Urothelium cell line (cell line): ENCODE measurements at places on chromosomes 1 and 21.

DNA sequence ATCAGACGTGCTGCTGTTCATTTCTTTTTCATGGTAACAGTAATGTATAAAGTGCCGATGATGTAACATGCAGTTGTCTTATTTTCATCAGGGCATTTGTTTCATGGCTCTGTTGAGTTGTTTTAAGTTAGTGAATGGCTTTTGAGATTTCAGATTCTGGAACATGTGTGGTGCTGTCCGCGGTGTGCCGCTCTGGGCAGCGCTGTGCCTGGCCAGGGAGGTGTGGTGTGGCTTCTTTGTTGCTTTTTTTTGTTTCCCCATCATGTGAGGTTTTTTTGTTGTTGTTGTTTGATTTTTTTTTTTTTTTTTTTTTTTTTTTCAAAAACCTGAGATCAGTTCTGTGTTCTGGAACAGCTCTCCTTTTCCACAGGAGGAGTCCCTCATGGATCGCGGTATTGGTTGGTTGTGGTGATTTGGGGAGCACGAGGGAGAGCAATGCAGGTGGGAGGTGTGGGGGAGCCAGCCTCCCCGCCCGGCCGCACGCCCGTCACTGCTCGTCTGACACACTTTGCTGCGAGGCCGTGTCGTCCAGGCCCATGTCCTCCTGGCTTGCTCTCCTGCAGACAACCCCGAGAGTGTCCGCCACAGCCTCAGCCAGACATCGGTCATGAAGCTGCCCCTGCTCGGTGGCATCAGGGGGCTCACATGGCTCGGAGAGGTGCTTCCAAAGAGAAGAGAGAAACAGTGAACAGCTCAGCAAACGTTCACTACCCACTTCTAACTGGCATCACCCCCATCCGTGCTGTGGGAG, 33.6 kb downstream of the NTPCR start:
- no peak for DNase-seq

- no peak for DNase-seq
These were observed 34.6 kb upstream of the NID1 start for GRCh38 chr1:236099355-236099974.

GRCh38 chr1:57131701-57132394, 166.0 kb upstream of the C8B start:
- peak; percentile 10 for DNase-seq

GRCh38 chr1:152047413-152047729, 10.6 kb upstream of the S100A11 start:
- DNase-seq = no peak

DNA sequence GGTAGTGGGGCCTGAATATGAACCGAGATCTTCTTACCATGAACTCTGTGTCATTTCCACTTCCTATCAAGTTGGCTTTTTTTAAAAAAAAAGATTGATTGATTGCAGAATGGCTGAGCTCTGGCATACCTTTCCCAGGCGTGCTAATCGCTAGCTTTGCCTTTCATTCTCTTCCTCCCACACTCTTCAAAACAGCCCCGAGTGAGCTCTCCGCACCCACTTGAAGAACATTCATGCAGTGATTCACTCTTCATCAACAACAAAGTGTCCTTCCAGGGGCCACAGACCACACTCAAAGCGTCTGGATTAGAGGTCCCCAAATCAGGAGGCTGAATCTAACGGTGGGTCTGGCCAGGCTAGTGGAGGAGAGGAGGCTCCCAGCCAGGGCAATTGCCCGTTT, 96.3 kb upstream of the GALNT2 start:
- no peak for DNase-seq

GRCh38 chr1:173414539-173415226, 62.5 kb upstream of the PRDX6 start:
- DNase-seq = no peak
